Hepatocyte (in vitro differentiated cells): ENCODE measurements at places on chromosomes 3 and 15. TPM values are rescaled to one million over a fixed set of nuclear protein-coding genes. Genes with fewer than 3 reads are reported as not detected.

- no peak for DNase-seq
These were observed 33.2 kb downstream of the SIDT1 start for GRCh38 chr3:113565555-113565954.

DNA sequence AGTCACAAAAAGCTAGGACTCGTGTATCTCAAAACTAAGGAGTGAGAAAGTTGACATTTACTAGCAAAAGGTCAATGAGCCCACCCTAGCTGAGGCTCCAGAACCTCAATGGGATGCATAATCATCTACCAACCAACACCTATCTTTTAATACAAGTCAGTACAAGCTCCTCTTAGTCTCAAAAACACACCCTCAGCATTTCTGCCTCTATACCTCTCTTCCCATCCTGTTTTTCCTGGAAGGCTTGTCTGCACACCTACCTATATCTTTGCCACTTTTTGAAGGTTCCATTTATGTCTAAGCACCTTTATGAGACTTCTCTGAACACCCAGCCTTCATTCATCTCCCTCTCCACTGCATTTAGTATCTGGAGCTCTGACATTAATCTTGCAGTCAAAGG is 10.0 kb downstream of the WWTR1 start:
- DNase-seq: no peak

The SIN3A gene
- 28.8 and 35.8 TPM in 2 replicates for total RNA-seq

- DNase-seq: peak; percentile 52
These were observed 40.0 kb upstream of the TRH start for GRCh38 chr3:129934234-129935123.

The ZDHHC23 gene
- 4.7 and 8.5 TPM in 2 replicates for total RNA-seq

- DNase-seq: no peak
These were observed 186.6 kb upstream of the NSMCE3 start for GRCh38 chr15:29456255-29456654.

GRCh38 chr3:141959589-141960554 is 83.4 kb downstream of the ATP1B3 start:
- no peak for DNase-seq

- no peak for DNase-seq
These were observed 169.1 kb upstream of the ZPLD1 start for GRCh38 chr3:102265720-102266119.

DNA sequence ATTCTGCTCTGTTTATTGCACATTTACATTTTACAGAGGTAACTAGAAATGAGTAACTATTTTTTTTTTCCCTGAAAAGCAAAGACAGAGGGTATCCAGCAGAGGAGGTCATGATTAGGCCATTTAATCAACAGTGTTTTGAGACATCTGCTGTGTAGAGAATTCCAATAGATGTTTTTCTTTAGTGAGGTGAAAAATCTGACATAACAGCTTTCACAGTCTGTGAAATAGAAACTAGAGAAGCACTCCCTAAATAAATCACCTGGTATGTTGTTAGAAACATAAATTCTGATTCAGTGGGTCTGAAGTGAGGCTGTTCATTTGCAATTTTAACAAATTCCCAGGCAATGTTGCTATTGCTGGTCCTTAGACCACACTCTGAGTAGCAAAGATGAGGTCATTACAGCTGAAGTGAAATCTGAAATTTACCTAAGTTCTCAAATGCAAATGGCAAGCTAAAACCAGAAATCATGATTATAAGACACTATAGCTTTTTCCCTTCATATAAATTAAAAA is 329.2 kb upstream of the LRRC3B start:
- no peak for DNase-seq

- no peak for DNase-seq
These were observed 48.4 kb downstream of the ARHGEF3 start for GRCh38 chr3:56753206-56753820.

DNA sequence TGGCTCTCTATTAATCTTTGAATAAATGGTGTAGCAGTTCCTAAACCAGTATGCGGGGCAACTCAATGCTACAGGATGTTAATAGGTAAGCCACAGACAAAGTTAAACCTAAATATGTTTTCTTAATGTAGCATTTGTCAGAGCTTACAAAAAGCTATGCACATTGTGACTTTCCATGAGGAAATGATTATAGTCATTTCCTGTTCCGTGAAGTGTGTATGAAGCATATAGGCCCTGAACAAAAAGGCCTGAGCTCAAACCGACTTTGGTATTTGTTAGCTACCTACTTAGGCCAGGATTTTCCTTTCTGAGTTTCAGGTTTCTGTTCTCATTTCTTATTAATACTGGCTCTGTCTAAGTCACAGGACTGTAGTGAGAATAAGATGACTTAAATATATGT is 14.2 kb downstream of the ZNF80 start:
- no peak for DNase-seq

GRCh38 chr3:16884084-16884747 is 539 bp upstream of the PLCL2 start:
- DNase-seq: peak; percentile 84

GRCh38 chr3:1007866-1008265 is 85.0 kb upstream of the CNTN6 start:
- peak; percentile 5 for DNase-seq

- no peak for DNase-seq
These were observed 28.7 kb downstream of the ZNF385D start for GRCh38 chr3:21722301-21722700.

The BUB1B gene
- total RNA-seq: 7.6 and 11.9 TPM in 2 replicates

DNA sequence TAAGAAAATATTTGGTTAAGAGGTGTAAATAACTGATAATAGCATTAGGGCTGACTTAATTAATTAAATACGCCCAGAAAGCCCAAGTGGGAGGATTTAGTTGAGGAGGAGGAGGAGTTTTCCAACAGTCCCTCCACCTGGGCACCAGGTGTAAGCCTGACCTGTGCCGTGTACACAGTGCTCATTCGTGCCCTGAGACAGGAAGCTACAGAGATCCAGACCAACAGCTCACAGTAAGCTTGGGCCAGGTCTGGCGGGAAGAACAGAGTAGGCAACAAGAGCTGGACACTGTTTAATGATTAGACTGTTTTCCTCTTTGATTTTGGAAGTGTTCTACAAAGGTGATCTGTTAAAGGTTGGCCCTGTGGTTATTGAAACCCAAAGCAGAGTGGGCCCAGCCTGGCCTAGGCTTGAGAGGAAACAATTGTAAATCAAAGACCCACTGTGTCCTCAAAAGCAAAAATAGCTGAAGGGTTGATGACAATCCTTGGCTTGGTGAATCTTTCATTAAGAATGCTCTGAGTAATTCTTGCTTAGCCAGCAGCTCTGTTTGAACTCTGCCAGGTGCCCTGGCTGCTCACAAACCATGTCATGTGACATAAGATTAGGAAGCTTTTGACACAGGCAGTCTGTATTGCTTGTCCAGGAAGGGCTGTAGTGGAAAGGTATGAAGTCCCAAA is 13.8 kb downstream of the SQOR start:
- peak; percentile 69 for DNase-seq

- no peak for DNase-seq
These were observed 293.1 kb downstream of the SV2B start for GRCh38 chr15:91393186-91393585.

The BNC1 gene
- 13.5 and 24.3 TPM in 2 replicates for total RNA-seq

The SLC22A13 gene
- total RNA-seq: 0.77 TPM in 1 of 2 replicates, not detected in the other

- peak; percentile 86 for DNase-seq
These were observed 55.6 kb downstream of the SMAD3 start for GRCh38 chr15:67120839-67121643.

DNA sequence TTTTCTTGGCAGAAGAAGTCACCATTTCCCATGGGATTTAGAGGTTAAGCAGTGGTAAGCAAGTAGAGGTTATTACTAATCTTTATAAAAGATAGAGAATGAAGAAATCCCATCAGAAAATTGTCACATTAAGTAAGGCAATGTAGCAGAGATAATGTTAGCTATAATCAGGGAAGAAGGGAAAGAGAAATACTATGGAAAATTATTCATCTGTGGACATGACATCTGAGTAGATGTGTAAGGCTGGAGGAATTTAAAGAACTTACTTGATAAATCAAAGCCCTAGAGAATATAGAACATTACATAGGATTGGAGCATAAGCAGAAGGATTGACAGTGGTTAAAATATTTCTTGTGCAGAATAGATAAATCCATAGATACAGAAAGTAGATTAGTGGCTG is 553.1 kb upstream of the CBLB start:
- no peak for DNase-seq

- DNase-seq: no peak
These were observed 64.4 kb downstream of the LRRC28 start for GRCh38 chr15:99315636-99316035.

- no peak for DNase-seq
These were observed 122.5 kb downstream of the ATP10A start for GRCh38 chr15:25740383-25741255.

GRCh38 chr15:95457520-95457919 is 873.0 kb upstream of the NR2F2 start:
- no peak for DNase-seq

The FOXL2 gene
- total RNA-seq: not detected in 2 replicates

The LDHAL6B gene
- total RNA-seq: not detected in 2 replicates

The POLR2M gene
- total RNA-seq: 56.7 and 145 TPM in 2 replicates

DNA sequence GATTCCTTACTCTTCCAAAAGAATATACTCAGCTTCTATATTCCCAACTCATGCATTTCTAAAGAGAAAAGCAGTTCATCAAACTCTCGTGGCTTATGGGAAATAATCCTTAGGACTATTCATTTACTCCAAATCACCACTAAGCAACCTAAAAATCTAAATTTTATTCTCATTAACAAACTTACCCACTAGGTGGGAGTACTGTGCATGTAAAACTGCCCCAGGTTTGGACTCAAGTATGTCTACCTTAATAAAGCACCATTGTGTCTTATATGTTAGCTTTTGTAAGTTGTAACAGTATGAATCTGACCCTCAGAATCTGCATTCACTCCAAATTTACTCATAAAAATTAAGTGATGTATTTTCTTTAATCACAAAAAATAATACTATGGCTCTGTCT is 25.3 kb downstream of the RAD18 start:
- DNase-seq: peak; percentile 16

GRCh38 chr15:79381593-79381992 is 50.5 kb upstream of the MINAR1 start:
- no peak for DNase-seq

The LOXL1 gene
- total RNA-seq: 35.6 and 44.5 TPM in 2 replicates

DNA sequence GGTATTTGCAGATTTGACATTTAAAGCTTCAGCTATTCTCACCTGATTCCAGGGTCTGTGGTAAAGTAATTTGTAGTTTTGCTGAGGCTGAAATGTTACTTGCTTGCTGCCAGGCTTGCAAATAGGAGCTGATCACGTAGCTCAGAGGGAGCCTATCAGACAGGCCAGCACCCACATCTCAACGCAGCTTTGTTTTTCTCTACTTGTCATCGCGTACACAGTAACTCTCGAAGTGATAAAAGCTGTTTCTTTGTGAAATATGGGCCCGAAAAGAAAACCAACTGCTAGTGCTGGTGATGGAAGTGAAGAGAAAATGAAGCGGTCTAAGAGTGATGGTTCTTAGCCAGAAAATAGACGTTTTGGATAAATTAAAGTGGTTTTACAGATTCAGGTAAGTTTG is 23.4 kb downstream of the RAB5A start:
- no peak for DNase-seq

DNA sequence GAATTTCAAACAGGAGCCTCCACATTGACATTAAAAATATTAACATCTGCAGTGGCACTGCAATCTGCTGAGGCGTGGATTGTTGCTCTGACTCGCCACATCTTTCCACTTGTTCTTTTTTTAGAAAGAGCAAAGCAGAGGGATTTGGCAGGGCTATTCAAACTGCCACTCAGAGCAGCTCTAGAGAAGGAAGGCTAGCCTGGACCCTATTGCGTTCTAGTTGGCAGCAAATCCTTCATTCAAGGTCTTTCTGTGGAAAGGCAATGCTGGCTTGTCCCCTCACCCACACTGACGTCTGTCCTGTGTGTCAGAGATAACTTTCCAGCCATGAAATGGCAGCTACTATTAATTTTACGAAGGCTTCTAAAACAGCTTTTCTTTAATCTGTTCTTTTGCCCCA is 483.2 kb upstream of the SGO1 start:
- DNase-seq: no peak

The IGSF10 gene
- 1.0 and 1.4 TPM in 2 replicates for total RNA-seq

DNA sequence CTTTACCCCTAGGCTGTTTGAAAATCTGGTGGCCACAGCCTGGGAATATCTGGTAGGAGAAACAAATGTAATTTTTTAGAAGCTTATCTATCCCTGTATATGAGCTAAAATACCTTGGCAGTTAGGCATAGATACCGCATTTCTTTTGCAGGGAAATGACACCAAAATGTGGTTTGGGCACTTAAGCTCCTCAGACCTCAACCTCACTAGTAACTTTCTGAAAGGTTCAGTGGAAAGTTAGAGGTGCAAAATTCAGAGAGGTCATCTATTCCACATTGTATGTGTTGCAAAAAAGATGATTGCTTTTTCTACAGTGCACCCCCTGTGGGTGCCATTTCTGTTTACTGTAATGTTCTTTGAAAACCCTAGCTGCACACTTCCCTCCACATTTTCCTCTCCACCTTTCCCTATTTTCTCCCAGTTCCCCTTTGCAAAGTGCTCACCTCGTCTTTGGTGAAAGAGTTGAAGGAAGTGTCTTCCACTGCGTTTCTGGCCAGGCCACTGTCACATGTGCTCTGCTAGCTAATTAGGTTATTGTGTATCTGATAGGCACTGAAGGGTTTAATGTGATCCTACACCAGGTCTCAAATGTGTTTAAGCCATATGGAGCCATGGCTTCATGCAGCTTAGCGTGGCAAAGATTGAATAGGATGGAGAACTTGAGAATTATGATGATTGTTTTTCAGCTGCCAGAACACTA is 1.3 kb downstream of the SACM1L start:
- DNase-seq: no peak

The ASTE1 gene
- 5.1 and 6.5 TPM in 2 replicates for total RNA-seq

- DNase-seq: no peak
These were observed 12.6 kb upstream of the FBN1 start for GRCh38 chr15:48657950-48658591.
